Fibroblast of skin of abdomen (primary cell): ENCODE measurements at places on chromosomes 4 and X.
A peak's percentile ranks its signal among the peaks of the same experiment; 100 is the strongest.

DNA sequence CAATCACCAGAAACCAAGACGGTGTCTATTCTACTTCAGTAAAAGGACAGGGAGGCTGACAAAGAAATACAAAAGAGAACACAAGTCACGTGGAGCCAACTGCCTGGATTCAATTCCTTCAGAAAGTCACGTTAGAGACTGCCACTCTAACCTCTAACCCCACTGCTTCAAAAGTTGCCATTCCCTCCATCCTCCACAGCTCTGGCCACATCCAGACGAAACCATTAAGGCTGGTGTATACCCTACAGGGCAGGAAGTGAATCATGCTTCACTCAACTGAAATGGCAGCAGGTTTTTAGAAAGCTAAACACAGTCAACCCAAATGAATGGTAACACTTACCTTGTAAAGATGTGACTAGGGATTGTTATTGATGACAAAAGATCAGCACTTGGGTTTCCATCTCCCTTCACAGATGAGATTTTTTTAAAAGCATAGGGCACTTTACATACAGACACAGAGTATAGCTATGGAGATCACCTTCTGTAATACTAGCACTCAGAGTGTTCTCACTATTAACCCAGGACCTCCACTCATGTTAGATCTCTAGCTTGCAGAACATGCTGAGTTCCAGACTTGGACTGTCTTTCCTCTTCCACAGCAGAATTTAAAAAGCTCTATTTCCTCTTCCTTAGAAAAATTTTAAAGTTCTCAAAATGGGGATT is 37.4 kb downstream of the MAML3 start:
- DNase-seq: peak; percentile 26

DNA sequence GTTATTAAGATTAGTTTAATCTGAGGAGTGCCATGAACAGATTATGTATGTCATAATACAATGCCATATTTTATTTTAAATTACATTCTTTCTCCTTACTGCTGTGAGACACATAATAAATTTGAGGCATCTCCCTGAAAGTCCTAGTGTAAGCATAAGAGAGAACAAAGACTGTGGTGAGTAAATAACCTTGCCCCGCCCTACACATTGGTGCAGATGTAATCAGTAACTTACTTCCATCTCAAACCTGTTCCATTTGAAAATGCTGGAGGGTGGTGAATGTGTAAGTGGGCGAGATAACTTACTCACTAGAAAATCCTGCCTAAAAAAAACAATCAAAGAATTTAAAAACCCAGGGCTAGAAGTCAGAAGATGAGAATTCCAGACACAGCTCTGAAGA is 338.1 kb upstream of the SLIT2 start:
- DNase-seq: no peak

DNA sequence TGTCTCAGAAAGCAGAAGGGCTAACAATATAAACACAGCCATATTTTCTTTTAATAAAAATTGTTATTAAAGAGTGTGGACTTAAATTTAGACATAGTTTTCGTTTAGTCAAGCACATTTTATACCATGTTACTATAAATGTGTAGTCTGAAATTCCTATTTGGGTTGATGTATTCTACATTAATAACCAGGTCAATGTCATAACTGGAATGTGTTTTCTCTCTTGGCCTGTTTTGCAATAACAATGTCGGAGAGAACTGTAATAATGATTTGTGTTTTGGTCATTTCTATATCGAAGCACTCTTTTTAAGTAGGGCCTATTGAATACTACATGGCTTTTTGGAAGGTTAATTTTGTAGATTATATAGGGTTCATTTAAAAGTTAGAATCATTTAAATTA is 5.5 kb downstream of the USO1 start:
- DNase-seq: no peak

DNA sequence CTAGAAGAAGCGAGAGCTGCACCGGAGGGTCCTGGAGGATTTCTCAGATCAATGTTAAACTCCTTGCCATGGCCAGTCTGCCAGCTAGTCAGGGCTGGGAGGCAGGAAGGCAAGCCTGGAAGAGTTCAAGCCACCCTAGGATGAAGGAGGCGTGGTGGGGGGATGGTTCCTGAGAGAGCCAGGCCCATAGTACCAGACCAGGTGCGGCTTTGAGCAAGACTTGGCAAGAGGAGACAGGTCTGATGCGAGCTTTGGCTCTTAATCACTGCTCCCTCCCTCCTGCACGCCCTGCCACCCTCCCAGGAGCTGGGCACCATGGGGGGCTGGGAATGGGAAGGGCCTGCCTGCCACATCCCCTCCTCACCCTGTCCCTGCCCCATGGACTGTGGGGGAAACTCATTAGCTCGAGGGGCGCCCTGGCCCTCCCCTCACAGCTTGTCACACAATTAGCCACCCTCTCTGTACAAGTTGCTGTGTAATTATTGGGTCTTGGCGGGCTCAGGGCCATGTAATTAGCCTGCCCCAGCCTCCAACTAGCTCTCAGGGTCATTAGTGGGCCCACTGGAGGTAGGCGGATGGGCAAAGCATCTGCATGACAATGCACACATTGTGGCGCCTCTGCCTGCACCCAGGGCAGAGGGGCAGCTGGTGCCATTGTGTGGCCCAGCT is 50.3 kb downstream of the EFNB1 start:
- DNase-seq: no peak

DNA sequence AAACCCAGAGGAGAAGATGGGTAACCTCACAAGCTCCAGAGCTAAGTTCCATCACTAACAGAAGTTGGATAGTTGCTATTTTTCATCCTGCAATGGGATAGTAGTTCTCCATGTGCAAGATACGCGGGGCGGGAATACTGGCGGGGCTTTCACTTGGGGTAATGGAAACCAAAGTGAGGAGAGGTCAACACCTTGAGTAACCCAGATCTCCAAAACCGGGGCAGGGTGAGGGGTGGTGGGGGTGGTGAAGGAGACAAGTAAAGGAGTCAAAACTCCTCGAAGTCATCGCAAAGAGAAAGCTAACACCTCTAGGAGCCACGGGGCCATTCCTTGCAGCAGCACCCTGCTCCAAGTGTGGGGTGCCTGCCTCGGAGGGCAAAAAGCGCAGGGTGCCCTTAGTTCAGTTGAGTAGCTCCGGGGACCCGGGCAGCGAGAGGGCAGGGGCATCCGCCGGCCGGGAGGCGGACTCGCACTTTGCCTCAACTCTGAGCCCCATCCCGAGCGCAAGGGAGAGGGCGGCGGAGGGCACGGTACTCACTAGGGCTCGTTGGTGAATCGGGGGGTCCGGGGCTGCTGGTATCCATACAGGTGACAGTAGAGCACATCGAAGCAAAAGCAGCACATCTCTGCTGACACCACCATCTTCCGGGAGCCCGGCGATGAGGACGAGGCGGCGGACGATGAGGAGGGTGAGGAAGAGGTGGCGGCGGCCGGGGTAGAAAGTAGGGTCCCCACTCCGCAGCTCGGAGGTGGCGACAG is 645 bp downstream of the AMMECR1 start:
- no peak for DNase-seq

DNA sequence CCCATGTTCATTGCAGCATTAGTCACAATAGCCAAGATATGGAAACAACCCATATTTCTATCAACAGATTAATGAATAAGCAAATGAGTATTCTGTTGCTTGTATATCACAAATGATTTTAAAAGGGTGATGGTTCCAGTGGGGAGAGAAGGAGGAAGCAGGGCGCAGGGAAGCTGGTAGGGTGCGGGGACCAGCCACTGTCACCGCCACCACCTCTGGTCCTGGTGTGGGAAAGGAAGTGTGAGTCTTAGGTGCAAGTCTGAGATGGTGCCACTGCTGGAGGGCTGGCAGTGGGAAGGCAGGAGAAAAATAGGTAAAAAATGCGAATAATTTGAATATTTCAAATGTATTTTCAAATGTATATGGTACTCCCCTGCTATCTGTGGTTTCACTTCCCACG is 286.8 kb upstream of the DDX53 start:
- no peak for DNase-seq

DNA sequence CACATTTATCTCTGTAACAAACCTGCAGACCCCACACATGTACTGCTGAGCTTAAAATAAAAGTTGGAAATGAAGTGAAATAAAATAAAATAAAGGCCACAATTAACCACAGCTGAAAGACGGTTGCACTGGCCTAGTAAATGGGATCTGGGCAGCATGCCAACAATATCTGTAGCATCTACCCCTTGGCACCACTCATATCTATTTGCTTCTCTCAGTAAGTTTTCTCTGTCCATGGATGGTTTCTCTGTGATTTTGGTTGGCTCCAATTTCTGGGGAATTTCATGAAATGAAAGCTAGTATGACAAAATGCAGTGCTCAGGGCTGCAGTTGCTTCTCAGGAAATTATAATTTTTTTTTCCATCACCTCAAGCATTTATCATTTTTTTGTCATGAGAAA is 172.0 kb upstream of the IL15 start:
- no peak for DNase-seq

- peak; percentile 53 for DNase-seq
These were observed 1040.7 kb downstream of the RAPGEF2 start for GRCh38 chr4:160143574-160143973.

GRCh38 chr4:33996075-33996718 is 2248.1 kb downstream of the ARAP2 start:
- DNase-seq: peak; percentile 57

- DNase-seq: no peak
These were observed 27.5 kb upstream of the DUSP21 start for GRCh38 chrX:44816367-44816766.

DNA sequence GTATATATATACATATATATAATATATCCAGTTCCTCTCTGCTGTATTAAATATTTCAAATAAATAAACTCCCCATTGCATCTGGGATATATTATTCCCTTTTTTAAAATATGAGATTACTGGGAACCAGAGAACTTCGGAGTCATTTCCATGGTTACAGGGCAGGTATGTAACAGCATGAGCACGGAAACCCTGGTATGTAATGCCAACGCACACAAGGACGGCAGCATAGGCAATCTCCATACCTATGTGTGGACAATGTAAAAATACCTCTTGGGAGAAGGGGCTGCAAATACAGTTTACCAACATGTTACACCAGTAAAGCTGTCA is 62.8 kb downstream of the NUDT10 start:
- no peak for DNase-seq

DNA sequence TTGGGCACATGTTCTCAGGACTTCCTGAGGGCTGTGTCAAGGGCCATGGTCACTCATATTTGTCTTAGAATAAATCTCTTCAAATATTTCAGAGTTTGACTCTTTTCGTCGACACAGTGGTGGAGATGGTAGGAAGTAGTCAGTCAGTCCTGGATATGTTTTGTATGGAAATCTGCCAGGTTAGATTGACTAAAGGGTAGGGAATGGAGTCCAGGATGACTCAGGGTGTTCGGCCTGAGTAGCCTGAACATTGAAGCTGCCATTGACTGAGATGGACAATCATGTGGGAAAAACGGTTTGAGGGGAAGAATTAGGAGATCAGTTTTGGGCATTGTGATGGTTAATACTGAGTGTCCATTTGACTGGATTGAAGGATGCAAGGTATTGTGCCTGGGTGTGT is 177.1 kb upstream of the CENPE start:
- DNase-seq: peak; percentile 6

DNA sequence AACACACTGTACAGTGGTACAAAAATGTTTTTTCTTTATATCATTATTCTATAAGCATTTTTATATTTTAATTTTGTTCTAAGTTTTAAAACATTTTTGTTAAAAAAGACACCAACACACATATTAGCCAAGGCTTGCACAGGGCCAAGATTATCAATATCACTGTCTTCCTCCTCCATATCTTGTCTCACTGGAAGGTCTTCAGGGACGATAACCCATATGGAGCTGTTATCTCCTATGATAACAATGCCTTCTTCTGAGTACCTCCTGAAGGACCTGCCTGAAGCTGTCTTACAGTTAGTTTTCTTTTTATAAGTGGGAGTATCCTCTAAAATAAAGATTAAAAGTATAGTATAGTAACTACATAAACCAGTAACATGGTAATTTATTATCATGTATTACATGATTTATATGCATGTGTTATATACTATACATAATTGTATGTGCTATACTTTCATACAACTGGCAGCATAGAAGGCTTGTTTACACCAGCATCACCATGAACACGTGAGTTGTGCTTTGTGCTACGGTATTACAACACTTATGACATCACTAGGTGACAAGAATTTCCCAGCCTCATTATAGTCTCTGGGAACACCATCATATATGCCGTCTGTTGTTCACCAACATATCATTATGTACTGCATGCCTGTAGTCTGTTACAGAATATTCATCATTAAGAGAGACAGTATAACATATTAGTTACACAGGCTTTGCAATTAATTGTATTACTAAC is 90.7 kb downstream of the WDFY3 start:
- DNase-seq: no peak

DNA sequence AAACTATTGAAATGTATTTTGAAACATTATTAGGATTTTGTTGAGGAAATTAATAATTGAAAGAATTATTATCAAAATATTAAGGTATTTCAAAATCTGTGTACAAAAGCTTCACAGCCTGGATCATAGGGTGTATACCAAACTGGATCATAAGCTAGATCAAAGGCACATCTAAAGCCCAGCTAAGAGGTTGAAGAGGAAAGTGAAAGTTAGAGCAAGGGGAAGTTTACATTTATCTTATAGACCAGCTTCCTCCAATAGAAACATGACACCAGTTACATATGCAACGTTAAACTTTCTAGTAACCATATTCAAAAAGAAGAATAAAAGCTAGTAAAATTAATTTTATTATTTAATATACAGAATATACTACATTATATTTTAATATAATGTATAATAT is 227.2 kb upstream of the BMP3 start:
- DNase-seq: no peak

DNA sequence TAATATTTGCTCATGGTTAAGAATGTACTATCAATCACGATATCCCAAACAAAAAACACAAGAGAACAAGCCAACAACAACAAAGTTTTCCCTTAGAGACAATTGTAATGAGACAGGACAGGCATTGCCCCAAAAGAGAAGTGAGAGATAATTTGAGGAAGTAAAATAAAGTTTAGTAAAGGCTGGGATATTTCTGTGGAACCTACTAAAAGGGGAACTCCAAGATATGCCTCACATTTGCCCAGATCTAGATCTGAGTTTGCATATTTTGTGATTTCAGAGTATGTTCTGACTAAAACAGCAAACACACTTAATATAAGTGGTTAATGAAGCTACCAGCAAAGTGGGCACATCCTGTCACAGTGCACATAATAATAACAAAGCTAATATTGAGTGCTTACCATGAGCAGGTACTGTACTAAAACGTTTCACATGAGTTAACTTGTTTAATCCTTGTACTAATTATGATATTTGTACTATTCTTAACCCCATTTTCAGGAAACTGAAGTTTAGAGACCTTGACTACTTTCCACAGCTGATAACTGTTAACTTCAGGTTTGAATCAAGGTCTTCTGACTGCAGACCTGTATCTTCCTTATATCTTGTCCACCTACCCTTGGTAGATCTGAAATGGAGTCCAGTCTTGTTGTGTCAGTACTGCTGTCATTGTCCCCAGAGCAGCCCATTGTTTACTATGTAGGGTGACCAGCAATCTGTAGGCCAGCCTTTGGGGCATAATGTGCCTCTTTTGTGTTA is 26.0 kb upstream of the BMP2K start:
- DNase-seq: no peak

- DNase-seq: peak; percentile 48
These were observed 55.1 kb downstream of the SPATA18 start for GRCh38 chr4:52106191-52106590.

GRCh38 chrX:118207831-118208453 is 91.3 kb upstream of the KLHL13 start:
- DNase-seq: no peak
